ENCODE measurements at places on chromosomes 3 and 15. TPM values are rescaled to one million over a fixed set of nuclear protein-coding genes. Genes with fewer than 3 reads are reported as not detected.

CLSTN2 gene
- total RNA-seq: 33.2 TPM

CYP1A2 gene
- not detected for total RNA-seq

CSTA gene
- total RNA-seq: not detected

TGM4 gene
- total RNA-seq: not detected

OIP5 gene
- 3.4 TPM for total RNA-seq

GATM gene
- total RNA-seq: 128 TPM

SH3GL3 gene
- 121 TPM for total RNA-seq

SNUPN gene
- 25.0 TPM for total RNA-seq

RHOV gene
- total RNA-seq: 8.1 TPM

CAND2 gene
- total RNA-seq: 25.7 TPM

DCUN1D1 gene
- total RNA-seq: 47.0 TPM

TMEM212 gene
- not detected for total RNA-seq

BTD gene
- 29.4 TPM for total RNA-seq

PTX3 gene
- 7.5 TPM for total RNA-seq

PRR23A gene
- total RNA-seq: not detected

C3orf20 gene
- total RNA-seq: 0.31 TPM

SCN5A gene
- 1.3 TPM for total RNA-seq

ALDH1L1 gene
- 2.8 TPM for total RNA-seq

MME gene
- total RNA-seq: 5.9 TPM

RHOA gene
- 111 TPM for total RNA-seq

PRICKLE2 gene
- 121 TPM for total RNA-seq

SHC4 gene
- total RNA-seq: 7.2 TPM

PPP1R14D gene
- not detected for total RNA-seq

CHDH gene
- total RNA-seq: 1.3 TPM

SAMMSON gene
- not detected for total RNA-seq
